ENCODE measurements at places on chromosomes 7 and 10.

- no peak for DNase-seq
These were observed 45.9 kb upstream of the ANTXRL start for GRCh38 chr10:46240684-46241565.

DNA sequence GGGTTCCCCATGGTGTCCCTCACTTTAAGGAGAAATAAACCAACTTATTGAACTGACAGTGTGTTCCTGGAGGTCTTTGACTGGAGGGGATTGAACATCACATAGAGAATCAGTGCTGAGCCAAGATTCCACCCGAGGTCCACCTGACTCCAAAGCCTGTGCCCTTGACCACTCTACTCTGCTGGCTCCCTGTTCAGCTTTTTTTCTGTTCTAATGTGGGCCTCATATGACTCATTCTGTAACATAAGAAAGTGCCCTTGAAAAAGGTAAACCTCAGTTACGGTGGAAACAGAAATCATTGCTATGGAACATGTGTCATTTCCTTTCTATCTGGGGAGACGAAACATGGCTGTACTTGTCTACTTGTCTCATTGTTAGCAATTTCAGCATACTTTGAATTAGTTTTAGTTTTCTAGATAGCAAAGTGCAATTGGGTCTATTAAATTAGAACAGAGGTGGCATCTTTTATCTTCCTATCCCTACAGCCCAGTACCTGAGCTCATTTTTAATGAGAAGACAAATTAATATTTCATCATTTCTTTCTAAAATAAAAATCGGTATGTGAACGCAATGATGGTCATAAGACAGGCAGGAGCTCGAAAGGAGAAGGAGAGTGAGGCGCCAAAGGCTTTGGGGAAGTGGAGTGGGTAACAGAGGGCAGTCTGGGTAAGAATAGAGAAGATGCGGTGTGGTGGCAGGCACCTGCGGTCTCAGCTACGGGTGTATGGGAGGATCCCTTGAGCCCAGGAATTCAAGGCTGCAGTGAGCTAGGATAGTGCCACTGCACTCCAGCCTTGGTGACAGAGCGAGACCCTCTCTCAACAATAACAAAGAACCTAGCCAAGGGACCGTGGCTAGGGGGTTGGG is 1.5 kb downstream of the GSDME start:
- no peak for DNase-seq

DNA sequence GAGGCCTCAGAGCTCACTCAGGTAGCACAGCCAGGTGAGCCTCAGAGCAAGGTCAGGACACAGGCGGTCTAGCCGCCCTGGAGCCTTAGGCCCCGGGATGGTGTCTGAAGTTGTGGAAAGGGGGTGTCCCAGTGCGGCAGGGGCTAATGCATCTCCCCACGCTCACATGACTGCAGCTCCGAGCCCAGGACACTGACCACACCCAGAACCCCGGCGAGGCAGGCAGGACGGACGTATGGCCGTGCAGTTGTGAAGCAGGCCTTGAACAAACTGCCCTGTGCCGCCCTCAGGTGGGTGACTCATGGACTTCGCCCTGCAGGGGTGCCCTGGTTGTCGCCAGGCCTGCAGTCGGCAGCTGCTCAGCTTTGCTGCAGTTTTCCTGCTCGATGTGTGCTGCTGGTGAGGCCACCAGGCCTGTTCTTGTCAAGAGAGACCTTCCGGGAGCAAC is 5.0 kb upstream of the PRKAR1B start:
- DNase-seq = no peak

GRCh38 chr7:31373337-31374289 is 33.1 kb upstream of the NEUROD6 start:
- peak; percentile 30 for DNase-seq

GRCh38 chr7:39130857-39131526 is 153.3 kb downstream of the POU6F2 start:
- peak; percentile 48 for DNase-seq

DNA sequence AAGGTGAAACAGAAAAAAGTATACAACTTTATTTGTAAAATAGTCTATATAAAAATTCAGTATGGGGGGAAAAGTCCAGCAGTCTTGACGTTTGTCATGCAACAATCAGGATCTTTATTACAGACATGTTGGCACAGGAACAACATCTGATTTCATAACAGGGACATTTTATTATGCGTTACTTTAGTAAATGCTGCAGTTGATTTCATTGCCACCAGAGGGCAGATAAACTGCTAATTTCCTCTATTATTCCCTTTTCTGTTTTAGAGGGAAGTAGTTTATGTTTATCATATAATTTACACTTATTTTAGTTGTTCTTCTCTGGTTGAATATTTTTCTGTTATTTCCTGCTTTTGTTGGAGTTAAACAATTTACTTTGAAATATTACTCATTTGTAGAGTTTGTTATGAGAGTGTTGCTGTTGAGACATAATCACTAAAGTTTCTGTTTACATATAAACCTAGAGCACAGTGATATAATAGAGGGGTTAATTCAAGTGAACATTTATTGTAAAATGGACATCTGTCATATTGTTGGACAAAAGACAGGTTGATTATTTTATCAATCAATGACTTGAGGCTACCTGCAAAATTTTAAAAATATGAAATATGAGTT is 3.3 kb downstream of the PLXDC2 start:
- DNase-seq = no peak

- DNase-seq = no peak
These were observed 575.7 kb downstream of the PTPRN2 start for GRCh38 chr7:158011941-158012340.

- DNase-seq = no peak
These were observed 43.7 kb downstream of the HIF1AN start for GRCh38 chr10:100579261-100580090.

- no peak for DNase-seq
These were observed 45.8 kb downstream of the CNNM1 start for GRCh38 chr10:99374972-99375371.

DNA sequence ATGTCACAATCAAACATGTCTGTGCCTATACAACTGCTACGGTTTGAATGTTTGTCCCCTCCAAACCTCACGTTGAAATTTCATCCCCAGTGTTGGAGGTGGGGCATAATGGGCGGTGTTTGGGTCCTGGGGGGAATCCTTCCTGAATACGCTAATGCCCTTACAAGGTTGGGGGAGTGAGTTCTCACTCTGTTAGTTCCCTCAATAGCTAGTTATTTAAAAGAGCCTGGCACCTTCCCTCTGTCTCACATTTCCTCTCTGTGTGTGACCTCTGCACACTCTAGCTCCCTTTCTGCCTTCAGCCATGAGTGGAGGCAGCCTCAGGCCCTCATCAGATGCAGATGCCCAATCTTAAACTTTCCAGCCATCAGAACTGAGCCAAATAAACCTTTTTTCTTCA is 129.5 kb downstream of the GRM8 start:
- DNase-seq = no peak

DNA sequence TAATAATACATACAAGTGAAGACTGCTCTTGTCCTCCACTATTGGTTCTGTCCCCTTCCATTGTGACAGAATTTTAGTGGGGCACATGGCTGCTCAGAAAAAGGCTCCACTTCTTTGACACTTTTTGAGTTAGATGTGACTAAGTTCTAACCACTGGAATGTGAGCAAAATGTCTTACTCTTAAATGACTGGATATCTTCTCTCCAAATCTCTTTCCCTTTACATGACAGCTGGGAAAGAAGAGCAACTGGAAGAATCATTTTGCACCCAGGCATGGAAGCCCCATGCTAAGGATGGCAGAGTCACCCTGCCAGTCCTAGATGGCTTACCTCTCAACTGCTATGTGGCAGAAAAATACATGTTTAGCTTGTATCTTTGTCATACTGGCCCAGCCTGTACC is 97.7 kb downstream of the CACNA2D1 start:
- DNase-seq = no peak

DNA sequence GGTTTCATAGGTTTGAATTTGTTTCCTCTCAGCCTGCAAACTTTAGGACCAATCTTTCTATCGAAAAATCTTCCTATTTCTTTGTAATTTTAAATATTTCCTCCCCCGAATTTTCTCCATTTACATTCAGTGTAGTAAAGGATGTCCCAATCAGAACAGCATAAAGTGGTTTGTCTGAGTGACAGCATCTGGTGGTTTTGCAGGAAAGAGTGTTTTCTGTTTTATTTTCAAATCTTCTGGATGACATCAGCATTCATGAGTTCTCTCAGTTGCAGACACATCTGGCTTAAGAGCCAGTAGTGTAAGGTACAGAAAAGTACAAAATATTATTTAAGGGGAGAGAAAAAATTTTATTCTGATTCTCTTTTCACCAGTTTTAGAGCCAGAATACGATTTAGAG is 634.8 kb downstream of the PHTF2 start:
- DNase-seq = no peak

- DNase-seq = peak; percentile 90
These were observed 29.3 kb upstream of the DDX50 start for GRCh38 chr10:68871731-68872342.

GRCh38 chr10:58755340-58755610 is 242.6 kb downstream of the BICC1 start:
- no peak for DNase-seq

GRCh38 chr10:47326927-47327330 is 4.7 kb downstream of the GDF2 start:
- no peak for DNase-seq

DNA sequence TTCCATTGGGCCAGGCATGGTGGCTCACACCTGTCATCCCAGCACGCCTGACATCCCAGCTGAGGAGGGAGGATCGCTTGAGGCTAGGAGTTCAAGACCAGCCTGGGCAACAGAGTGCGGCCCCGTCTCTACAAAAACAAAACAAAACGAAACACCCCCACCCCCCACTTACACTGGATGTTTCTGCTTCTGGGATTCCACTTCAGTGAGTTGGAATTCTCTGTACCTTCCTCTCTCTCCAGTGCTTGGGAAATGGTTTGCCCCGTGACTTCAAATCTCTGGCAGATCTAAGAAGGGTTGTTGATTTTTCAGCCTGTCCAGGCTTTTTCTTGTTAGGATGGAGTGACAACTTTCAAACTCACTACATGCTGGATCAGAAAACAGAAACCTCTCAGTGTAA is 106.9 kb downstream of the ANLN start:
- no peak for DNase-seq

DNA sequence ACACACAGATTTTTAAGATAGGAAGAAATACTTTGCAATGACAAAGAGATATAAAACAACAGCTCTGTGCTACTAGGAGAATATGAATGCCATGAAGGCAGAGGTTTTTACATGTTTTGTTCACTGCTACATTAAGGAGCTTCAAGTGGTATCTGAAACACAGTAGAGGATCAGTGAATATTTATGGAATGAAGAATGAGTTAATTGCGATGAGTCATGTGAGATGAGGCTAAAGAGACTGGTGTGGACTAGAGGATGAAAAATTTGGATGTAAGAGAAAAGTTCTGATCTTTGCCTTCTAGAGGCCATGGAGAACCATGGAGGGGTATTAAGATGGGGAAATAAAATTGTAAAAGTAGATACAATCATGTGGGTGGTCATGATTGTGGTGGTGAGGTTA is 434.2 kb downstream of the PHTF2 start:
- no peak for DNase-seq

DNA sequence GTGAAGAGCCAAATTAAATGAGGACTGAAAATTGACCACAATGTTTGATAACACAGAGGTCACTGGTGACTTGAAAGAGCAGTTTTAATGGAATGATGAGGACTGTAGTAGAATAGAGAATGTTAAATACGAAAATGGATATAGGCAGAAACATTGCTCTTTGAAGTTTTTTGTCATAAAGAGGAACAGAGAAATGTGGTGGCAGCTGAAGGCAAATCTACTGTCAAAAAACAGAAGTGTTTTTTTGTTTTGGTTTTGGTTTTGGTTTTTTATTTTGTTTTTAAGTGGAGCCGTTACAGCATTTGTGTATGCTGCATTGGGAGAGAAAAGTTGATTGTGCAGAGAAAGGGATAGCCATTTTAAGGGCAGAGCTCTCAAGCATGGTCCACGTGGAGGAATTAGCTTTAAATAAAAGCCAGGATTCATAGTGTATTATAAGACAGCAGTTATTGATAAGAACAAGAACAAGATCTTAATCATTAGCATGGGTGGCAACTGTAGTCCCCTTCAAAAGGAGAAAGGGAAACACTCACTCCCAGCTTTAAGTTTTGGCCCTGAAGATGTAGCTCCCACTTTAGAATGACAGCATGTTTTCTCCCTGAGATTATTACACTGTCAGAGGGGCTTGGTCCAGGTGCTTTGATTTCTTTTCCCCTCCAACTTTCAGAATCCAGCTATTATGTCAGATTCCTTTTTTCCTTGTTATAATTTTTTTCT is 156.7 kb upstream of the BET1 start:
- DNase-seq = no peak

DNA sequence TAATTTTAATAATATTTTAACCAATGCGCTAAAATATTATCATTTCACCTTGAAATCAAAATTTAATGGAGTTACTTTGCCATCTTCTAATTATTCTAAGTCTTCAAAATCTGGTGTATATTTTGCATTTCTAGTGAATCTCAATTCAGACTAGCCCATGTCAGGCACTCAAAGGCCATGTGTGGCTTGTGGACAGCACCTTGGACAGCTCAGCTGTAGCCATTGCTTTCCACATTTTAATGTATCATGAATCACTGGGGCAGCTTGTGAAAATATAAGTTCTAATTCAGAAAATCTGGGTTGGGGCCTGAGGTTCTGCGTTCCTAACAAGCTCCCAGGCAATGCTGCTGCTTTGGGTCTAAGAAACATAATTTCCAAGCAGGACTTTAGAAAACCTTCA is 57.2 kb downstream of the MGAM2 start:
- DNase-seq = peak; percentile 5

GRCh38 chr10:72334196-72334824 is 20.4 kb downstream of the DNAJB12 start:
- peak; percentile 81 for DNase-seq

DNA sequence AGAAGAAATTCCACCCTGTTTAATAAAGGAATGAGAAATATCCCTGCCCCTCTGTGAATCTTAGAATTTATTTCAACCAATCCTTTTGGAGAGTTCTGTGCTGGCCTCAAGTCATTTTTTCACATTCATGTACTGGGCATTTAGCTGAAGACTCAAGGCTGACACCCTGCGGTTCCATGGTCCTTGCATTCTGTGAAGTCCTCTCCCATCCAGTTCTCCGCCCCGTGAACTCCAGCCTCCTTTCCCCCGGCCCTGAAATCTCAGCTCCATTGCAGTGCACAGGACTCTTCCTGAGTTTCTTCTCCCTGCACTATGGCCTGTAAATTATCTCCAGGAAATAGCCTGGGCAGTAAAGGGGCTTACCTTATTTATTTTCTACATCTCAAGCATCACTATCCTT is 183.0 kb upstream of the KCND2 start:
- no peak for DNase-seq

DNA sequence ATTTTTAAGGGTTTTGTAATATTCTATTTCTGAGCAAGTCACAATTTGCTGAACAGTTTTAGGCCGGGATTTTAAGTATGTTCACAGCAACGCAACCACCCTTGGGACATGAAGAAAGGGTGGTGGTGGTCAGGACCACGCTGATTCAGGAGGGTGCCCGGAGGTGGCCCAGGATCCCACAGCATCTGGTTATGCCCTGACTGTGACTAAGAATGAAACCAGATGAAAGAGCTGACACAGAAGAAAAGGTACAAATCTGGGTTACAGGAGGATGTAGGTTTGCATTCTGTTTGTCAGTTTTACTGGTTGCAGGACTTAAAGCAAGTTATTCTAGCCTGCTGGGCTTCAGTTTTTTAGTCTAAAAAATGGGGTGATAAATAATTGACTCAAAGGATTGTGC is 279.7 kb downstream of the CCSER2 start:
- no peak for DNase-seq
